RWPE1 (cell line): ENCODE measurements at places on chromosomes 6 and 20.
A peak's percentile ranks its signal among the peaks of the same experiment; 100 is the strongest.

DNA sequence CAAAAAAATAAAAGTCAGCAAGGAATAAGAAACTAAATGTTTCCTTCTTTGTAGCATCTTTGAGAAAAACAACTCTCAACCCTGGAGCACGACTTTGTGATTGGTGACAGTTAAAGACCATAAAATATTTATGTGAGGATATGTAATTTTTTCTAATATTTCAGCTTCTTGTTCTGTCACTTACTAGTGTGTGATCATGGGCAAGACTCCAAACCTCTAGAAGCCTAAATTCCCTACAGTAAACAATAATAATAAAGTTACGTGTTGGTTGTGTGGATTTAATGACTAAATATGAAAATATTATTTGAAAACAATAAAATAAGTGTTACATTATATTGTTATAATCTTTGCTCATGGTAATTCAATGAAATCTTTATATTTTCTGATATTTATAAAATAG, 735.6 kb upstream of the MARCKS start:
- DNase-seq: no peak

- no peak for DNase-seq
Measured at GRCh38 chr20:59462249-59462648, 142.1 kb upstream of the PHACTR3 start.

GRCh38 chr6:130600880-130601341, 226.3 kb upstream of the SMLR1 start:
- no peak for DNase-seq

- no peak for DNase-seq
Measured at GRCh38 chr20:48267860-48268633, 482.8 kb upstream of the SULF2 start.

DNA sequence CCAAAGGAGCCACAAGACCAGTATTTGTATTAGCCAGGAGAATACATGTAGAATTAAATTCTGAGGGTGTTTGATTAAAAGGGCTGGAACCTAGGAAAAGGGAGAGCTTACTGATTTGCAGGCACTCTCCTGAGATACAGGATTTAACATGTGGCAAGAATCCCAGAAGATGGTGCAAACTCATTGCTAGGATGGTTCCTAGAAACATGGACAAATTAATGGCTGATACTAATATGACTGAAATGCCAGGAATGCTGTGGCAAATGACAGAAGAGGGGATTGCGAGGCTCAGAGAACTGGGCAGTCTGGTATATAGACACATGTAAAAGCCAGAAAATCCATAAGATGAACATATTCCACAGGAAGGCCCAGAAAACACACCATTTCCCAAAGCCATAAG, 118.1 kb downstream of the RWDD2A start:
- DNase-seq: no peak

- DNase-seq: no peak
Measured at GRCh38 chr6:75065523-75065922, 140.3 kb downstream of the COL12A1 start.

DNA sequence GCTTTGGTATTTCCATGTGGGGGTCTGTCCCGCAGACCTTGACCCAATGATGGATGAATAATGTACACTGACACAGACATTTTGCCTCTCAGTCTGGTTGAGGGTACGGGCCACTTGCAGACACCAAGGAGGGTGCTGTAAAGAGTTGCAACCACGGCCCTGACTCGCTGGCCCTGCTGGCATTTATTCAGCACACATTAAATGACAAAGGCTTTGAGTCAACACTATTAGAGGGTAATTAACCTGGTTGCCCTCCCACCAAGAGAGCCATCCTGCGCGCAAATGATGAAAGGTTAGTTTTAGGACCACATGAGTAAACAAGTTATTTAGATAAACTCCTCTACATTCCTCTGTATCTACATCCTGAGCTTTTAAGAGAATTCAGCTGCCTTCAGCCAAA, 308.9 kb upstream of the MMS22L start:
- no peak for DNase-seq

DNA sequence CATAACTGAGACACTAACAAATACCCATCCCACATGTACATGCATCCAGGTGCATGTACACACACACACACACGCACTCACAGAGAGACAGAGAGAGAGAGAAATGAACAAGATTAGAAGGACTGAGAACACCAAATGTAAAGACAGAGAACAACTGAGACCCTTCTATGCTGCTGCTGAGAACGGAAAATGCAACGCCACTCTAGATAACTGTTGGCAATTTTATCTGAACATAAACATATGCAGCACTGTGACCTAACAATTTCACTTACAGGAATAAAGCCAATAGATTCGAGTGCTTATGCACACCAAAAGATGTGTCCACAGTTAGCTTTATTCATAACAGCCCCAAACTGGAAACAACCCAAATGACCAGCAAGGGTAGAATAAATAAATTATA, 103.8 kb upstream of the LY86 start:
- no peak for DNase-seq

GRCh38 chr6:127073222-127073621, 45.2 kb upstream of the RSPO3 start:
- DNase-seq: no peak

GRCh38 chr6:144162977-144163376, 12.7 kb downstream of the STX11 start:
- DNase-seq: no peak

- DNase-seq: no peak
Measured at GRCh38 chr6:137875606-137876005, 8.5 kb downstream of the TNFAIP3 start.

- DNase-seq: peak; percentile 78
Measured at GRCh38 chr6:33075568-33076405, at the start of gene HLA-DPB1. Gene HLA-DPB1, plus strand, starts transcription at chr6:33075990. Its CDS starts 52 bp downstream, at chr6:33076042.

GRCh38 chr20:32251470-32251869, 26.0 kb upstream of the KIF3B start:
- no peak for DNase-seq

DNA sequence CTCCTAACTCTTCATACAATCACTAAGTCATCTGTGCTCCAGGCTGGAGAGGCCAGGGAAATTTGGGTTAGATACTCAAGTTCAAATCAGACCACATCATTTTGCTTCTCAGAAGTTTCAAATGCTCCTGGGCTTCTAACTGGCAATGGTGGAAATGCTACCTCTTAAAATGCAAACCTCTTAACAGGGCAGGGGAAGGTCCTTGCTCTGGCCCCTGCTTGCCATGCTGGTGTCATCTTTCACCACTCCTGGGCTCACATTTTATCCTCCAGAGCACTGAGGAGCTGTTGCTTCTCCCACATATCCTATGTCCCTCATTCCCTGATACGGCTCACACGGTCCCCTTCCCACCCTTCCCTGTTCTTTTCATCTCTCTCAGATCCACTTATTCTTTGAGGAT, 41.8 kb upstream of the NT5E start:
- no peak for DNase-seq

GRCh38 chr6:24565196-24565595, 70.4 kb downstream of the ALDH5A1 start:
- DNase-seq: no peak

DNA sequence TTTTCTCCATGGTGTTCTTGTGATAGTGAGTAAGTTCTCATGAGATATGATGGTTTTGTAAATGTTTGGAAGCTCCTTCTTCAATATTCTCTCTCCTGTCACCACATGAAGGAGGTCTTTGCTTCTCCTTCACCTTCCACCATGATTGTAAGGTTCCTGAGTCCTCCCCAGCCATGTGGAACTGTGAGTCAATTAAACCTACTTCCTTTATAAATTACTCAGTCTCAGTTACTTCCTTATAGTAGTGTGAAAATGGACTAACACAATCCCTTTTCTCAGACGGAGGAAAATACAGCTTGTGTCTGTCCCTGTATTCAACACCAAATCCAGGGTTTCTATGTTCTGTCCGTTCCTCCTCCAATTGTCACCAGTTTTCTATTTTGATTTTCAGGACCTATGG, 181.0 kb downstream of the ALDH8A1 start:
- no peak for DNase-seq

- DNase-seq: no peak
Measured at GRCh38 chr6:44116641-44117382, 10.4 kb downstream of the MRPL14 start.

- no peak for DNase-seq
Measured at GRCh38 chr6:33677143-33677660, 34.3 kb downstream of the UQCC2 start.

GRCh38 chr6:17741507-17741906, 34.8 kb upstream of the NUP153 start:
- DNase-seq: peak; percentile 32

- DNase-seq: no peak
Measured at GRCh38 chr6:14231501-14232280, 114.1 kb downstream of the CD83 start.

- DNase-seq: no peak
Measured at GRCh38 chr6:151490996-151491395, 2.8 kb upstream of the CCDC170 start.

DNA sequence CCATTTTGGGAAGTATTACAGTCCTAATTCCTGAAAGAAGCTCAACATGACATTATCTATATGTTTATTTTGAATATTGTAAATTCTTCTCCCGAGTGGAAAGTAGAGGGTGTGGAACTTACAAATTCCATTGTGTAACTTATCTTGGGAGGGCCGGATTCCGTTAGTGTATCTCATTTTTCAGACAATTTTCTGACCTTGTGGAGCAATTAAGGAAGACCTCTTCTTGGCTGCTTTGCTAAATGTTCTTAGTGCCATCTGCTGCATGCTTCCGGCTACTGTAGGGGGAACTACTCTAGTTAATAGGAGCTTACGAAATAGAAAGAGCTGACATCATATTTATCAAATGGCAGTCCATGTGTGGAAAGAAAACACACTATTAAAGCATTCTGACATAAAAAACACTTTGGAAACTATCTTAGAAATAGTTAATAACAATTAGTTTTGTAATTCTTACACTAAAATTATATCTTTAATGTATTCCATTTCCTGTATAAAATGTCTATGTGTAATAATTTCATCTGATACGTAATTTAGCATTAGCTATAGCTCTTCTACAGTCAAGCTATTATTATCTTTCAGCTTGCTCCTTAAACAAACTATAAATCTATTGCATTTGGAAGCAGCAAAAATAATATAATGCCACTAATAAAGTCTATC, 41.5 kb upstream of the KCNQ5 start:
- DNase-seq: peak; percentile 75

DNA sequence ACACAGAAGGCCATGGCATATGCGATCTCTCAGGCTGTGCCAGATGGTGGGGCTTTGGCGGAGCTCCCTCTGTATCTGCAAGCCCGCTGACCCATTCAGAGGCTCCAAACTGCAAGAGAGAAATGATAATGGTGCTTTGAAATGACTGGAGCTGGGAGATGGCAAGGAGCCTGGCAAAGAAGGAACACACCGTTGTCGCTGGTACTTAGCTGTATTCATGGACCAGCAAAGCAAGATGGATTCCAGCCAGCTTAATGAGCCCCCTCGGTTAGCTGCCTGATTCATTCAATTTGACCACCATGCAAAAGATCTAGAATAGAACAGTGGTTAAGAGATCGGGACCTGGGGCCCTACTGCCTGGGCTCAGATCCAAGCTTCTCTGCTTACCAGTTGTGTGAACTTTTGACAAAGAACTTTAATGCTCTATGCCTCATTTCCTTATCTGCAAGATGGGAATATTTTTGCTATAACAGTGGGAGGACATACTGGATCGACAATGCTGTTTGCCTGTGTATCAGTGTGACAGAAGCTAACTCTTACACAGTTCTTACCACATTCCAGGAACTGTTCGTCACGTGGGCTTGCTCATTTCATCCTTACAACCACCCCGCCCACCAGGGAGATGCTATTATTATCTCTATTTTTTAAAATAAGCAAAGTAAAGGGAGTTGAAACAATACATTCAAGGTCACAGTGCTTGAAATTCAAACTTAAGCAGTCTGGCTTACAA, 317.8 kb upstream of the SULF2 start:
- no peak for DNase-seq

GRCh38 chr6:118843685-118844390, 50.1 kb upstream of the ASF1A start:
- no peak for DNase-seq

- DNase-seq: no peak
Measured at GRCh38 chr6:150606168-150606591, 6.5 kb downstream of the PLEKHG1 start.

DNA sequence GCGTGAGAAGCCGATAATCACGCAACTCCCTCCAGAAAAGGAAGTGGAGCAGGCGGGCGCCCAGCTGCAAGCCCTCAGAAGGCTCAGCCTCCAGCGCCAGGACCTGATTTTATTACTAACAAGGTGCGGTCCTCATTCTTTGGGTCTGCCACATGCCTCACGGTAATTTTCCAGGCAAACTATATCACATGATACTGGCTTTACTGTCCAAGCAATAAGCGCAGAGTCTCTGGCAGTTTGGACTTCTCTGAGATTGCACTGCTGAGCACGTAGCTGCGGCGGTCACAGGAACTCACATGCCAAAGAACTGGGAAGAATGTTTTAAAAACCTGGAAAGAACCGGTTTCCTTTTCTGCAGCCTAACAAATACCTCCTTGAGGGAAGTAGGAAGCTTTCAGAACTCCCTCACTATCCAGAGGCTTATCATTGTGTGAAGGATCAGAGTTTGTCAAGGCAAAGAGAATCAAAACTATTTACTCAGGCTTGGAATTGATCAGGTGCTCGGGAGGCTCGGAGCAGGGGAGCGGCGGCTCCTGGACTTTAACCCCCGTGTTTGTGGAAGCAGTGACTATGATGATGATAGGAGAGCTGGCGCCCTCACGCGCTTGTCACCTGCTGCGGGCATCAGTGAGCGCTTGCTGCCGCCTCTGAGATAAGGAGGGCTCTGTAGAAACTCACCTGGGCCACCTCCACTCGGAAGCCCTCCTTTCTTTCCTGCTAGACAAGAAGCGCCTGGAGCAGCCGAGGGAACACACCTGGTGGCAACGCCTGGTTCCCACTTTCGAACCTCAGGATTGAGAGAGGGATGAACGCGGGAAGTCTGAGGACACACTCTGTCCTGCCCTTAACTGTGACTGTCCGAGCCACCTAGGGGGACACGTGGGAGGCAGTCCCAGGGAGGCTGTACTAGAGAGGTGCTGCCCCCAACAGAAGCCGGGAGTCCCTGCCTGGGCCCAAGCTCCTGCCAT, 27.2 kb upstream of the SYNJ2 start:
- no peak for DNase-seq

- DNase-seq: peak; percentile 35
Measured at GRCh38 chr6:97282238-97282725, 734 bp downstream of the MMS22L start.

DNA sequence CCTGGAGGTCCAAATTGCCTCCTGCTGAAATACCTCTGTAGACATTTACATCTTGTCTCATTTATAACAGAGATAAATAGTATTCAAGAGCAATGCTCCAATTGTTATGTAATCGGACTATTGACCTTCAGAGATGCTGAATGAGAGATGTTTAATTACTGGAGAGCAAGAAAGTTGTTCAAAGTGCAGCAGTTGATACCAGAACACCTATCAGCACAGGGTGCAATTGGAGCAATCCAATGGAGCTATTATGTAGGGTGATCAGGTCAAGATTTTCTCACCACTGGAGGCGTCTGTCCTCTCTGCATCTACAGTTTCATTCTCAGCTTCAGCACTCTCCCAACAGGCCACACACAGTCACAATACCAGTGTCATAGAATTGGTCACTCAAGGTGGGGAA, 19.5 kb upstream of the TMX4 start:
- no peak for DNase-seq

GRCh38 chr6:159620947-159621346, 72.1 kb downstream of the SOD2 start:
- no peak for DNase-seq
